Karpas-422 (cell line): ENCODE measurements at places on chromosomes 5 and 9.

- no peak for DNase-seq
Observed at GRCh38 chr9:137613738-137614523, 4.9 kb upstream of the EHMT1 start.

GRCh38 chr9:16139774-16140173 is 586.9 kb downstream of the CCDC171 start:
- no peak for DNase-seq

GRCh38 chr9:124078641-124079040 is 67.1 kb downstream of the LHX2 start:
- no peak for DNase-seq

GRCh38 chr5:36359267-36359666 is 57.6 kb upstream of the RANBP3L start:
- no peak for DNase-seq

- DNase-seq = no peak
Observed at GRCh38 chr5:80389580-80389979, 18.3 kb upstream of the ZFYVE16 start.

GRCh38 chr9:4097515-4097914 is 202.4 kb downstream of the GLIS3 start:
- DNase-seq = no peak

DNA sequence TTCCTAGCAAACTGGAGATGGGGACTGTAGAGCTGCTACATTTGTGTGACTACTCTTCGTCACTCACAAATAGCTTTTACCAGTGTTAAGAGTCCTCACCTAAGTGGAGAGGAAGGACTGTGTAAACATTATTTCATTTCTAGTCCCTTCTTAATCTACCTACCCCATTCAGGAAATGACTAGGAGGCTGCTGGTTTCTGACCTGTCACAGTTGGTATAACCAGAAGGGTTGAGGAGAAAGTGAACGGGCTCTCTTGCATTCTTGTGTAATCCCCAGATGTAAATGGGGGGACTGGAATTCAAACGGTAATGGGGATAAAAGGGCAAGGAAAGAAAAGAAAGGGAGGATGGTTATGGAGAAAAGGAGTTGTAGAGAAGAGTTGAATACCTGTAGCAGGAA is 35.4 kb upstream of the BNIP1 start:
- no peak for DNase-seq

GRCh38 chr9:5042661-5043178 is 57.6 kb downstream of the JAK2 start:
- DNase-seq = no peak

DNA sequence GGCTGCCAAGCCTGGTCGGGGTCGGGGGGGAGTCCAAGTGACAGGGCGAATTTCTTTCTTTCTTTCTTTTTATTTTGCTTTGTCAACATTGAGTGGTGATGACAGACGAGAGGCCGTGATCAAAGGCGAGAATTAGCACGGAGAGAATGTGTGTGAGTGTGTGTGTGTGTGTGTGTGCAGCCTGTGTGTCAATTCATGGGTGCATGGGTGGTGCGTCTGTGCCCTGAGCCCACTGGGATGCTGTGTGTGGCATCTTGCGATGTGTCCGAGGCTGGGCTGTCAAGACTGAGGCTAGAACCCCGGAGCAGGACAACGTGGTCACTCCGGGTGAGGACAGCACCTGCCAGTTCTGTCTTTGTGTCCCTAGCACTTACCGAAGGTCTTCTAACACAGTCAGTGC is 4.7 kb upstream of the FIBCD1 start:
- DNase-seq = no peak

DNA sequence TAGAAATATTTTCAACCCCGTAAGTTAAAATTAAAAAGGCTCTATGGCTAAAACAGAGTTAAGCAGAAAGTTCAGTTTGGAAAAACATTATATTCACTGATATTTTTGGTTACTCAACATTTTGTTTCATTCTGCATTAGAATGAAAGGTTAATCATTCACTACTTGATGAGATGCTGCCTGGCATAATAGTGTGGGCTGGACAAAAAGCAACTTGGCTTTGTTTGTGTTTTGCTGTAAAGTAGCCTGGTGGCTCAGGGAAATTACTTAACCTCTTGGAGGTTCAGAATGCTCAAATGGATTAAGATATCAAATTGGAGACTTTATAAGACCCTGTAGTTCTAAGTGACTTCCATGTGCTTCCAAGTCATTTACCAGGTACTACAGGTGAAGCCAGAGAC is 367.4 kb upstream of the TRPC7 start:
- no peak for DNase-seq

DNA sequence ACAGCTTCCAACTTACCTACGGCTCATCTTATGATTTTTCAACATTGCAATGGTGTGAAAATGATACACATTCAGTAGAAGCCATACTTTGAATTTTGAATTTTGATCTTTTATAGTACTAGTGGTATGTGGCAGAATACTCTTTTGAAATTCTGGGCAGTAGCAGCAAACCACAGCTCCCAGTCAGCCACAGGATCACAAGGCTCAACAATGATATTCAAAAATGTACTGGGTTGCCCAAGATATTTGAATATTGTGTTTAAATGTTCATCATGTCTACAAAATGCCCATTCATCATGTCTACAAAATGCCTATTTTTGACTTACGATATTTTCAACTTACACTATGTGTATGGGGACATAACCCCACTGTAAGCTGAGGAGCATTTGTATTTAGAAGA is 81.3 kb upstream of the PRR16 start:
- DNase-seq = no peak

GRCh38 chr5:178532666-178533065 is 57.5 kb downstream of the COL23A1 start:
- DNase-seq = no peak

GRCh38 chr5:112083623-112084022 is 326.6 kb upstream of the NREP start:
- no peak for DNase-seq

GRCh38 chr9:69279733-69280132 is 45.3 kb upstream of the ENTREP1 start:
- DNase-seq = no peak

DNA sequence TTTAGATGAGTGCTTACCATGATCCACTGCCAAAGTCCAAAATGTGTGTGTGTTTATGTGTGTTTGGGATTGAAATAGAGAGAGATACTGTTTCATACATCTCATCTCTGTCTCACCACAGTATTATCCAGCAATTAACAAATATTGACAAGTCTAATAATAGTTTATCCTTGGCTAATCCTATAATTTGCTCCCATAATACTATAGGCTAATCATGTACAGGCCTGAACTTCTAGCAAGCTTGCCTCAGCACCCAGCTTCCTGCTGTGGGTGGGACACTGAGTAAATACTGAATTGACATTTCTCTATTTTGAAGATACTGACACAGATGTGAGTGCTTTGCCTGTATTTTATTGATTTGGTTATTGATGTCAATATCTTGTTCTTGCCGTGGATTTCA is 35.3 kb upstream of the KCNV2 start:
- no peak for DNase-seq

DNA sequence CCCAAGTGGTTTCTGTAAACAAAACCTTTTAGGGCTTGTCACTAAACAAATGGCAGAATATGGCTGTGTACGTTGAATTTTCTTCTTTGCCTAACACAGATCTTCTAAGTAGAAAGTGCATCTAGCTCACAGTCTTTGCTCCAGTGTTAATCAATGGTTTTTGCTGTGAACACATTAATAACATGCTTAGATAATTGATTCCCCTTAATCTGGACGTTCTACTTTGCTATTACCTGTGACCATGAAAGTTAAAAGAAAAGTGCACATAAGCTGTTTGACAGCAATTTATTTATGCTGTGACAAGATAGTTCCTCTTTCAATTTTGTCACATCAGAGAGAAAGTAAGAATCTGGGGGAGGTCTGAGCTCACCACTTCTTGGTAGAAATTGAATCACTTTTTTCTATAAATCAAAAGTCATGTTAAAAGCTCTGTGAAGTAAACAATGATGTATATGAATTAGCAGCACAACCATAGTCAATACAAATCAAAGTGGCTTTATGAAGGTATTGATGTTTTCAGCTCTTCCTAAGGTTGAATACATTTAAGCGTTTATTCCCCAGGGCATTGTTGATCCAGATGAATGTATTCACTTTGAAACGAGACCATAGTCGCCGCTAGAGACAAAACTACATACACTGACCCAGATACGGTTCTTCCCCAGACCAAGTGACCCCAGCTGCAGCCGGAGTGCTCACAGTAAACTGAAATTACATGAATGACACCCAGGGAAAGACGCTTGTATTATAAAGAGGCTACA is 174.6 kb upstream of the ZNF608 start:
- DNase-seq = peak; percentile 48

- DNase-seq = no peak
Observed at GRCh38 chr9:23541976-23542375, 284.1 kb downstream of the ELAVL2 start.

DNA sequence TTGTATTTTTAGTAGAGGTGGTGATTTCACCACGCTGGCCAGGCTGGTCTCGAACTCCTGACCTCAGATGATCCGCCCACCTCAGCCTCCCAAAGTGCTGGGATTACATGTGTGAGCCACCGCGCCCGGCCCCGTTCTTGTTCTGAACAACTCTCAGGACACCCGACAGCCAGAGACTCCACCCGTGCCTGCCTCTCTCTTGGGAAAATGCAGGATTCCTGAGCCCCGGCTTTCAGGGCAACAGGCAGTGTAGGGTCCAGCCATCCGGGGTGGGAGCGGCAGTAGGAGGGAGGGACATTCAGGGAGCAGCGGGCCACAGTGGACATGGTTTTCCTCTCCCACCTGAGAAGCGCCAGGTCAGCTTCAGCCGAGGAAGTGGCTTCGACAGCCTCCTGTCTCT is 34.4 kb downstream of the NCS1 start:
- no peak for DNase-seq

DNA sequence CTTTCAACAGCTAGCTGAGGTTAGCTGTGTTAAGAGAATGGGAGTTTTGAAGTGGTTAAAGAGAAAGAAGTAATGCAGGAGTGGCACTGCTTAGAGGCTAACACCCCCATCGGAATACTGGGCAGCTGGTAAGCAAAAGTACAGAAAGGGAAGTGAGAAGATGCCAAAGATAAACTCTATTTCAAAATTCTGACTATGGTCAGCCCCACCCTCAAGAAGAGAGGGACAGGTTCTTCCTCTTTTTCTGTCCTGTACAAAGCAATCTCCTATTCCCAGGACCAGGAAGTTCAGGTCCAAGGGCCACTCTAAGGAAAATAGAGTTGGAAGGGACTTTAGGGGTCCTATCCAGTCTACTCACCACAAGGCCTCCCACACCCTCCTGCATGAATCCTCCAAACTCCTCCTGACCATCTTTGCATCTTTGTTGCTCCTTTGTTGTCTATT is 45.9 kb upstream of the JAK2 start:
- DNase-seq = peak; percentile 45

- DNase-seq = no peak
Observed at GRCh38 chr9:8552732-8553131, 753.2 kb upstream of the DMAC1 start.

GRCh38 chr5:173501922-173502321 is 114.5 kb downstream of the BOD1 start:
- DNase-seq = no peak

DNA sequence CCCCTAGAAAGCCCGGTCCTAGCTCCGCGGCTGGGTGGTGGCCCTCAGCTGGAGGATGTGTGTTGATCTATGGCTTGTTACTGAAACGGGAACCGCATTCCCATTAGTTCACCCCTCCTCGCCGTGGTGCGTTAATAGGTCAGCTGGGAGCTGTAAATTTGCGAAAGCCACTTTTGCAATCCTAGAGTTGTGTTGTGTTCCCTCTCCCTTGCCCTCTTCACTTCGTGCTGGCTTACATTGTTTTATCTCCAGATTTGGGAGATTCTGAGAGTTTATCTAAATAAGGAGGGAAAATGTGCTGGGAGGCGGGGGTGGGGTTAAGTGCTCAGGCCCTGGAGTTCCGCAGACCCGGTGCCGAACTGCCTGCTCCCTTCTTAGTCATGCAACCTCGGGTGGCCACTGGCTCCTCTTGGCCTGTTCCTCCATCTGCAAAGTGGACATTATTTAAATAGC is 62.8 kb downstream of the HMCN2 start:
- no peak for DNase-seq

GRCh38 chr9:90999425-91000397 is 198.1 kb downstream of the SYK start:
- no peak for DNase-seq

- DNase-seq = no peak
Observed at GRCh38 chr9:133577737-133578112, 31.5 kb downstream of the FAM163B start.

GRCh38 chr5:143662020-143662419 is 149.9 kb upstream of the HMHB1 start:
- no peak for DNase-seq

DNA sequence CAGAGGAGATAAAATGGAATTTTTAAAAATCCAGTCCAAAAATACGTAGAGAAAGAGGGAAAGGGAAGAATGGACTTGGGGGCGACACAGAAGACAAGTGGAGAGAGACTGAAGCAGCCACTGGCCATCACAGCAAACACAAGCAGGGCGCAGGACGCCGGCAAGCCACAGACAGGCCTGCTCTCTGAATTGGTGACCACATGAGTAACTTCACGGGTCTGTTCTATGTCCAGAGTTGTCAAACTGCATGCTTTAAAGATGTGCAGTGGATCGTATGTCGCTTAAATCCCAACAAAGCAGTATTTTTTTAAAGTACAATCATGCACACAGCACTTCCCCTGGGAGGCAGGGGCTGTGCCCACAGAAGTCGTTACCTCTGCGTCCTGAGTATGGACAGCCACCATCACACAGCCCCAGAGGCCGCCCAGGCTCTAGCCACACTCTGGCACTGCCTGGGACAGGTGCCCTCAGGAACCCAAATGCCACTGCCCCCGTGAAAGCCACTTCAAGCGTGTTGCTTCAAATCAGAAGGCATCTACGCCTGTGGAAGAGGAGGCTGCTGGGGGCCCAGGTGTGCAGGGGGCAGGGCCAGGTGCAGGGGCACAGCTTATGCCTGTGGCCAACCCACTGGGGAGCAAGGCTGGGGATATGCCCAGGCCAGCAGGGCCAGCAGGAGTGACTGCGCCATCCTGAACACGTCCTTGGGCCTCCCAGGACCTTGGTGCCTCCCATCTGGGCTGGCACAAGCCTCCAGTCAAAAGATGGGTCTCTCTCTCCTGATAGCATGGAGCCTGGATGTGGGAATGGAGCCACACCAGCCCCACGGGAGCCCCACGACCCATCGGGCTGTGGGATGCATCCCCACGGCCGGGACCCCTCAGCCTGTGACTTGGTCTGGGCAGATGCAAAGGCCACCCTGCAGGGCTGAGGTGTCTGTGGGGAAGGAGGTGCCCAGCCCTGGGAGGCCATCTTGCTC is 5.9 kb upstream of the LRRC14B start:
- DNase-seq = no peak
